ENCODE measurements at places on chromosomes 12 and 14. TPM values are rescaled to one million over a fixed set of nuclear protein-coding genes. Genes with fewer than 3 reads are reported as not detected.

GRCh38 chr14:88170333-88170732 lies 152.7 kb downstream of the KCNK10 start:
- no peak for DNase-seq

DNA sequence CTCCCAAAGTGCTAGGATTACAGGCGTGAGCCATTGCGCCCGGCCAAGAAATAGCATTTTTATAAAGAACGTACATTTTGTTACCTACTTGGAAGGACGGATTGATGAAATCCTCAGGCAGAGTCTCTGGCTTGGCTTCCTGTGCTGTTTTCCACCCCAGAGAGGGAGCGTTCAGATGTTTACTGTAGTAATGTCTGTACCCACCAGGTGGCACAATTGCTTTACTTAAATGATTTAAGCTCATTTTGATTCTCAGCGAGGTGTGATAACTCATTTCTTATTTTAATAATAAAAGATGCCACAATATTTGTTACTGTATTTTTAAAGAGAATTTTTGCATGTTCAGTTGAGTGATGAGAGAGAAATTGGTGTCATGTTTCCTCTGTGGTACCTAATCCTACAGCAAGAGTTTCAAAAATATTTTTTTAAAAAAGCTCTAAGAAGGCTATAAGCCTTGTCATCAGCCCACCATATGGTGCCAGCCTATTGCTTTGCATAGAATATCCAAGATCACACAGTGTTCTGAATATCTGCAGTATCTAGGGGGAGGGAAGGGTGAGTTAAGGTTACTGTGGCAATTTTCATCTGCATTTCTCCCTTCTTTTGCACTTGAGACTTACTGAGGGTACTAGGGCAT lies 82.6 kb upstream of the TRAF3 start:
- DNase-seq: peak; percentile 37

DNA sequence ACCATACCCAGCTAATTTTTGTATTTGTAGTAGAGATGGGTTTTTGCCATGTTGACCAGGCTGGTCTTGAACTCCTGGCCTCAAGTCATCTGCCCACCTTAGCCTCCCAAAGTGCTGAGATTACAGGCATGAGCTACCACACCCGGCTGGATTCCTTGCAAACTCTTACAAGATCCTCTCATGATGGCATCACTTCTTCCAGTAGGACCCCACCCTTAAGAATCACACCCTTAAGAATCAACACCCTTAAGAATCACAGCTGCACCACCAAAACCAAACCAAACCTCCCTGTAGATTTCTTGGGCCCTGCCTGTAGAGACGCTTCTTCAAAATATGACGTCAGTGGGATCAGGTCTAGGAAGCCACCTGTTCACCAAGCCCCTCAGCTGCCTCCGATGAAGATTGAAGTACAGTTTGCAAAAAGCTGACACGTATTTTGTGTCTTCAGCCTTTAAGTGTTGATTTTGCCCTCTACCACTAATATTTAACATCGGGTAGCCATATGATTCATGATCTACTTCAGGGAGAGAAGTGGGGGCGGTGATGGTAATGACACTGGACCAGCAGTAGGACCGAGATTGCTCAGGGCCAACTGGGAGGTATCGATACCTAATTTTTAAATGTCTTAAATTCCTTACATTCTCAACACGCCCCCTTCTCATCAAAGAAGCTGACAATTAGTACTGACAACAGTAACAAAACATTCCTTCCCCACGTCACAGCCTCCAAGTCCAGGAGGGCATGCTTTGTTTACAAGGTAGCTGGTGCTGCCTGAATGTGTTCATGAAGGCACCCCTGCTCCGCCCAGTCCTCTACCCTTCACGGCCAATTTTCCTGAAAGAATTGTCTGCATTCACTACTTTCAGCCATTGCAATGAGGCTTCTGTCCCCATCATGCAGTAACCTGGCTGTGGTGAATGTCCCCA lies 57.2 kb downstream of the ESRRB start:
- no peak for DNase-seq

DNA sequence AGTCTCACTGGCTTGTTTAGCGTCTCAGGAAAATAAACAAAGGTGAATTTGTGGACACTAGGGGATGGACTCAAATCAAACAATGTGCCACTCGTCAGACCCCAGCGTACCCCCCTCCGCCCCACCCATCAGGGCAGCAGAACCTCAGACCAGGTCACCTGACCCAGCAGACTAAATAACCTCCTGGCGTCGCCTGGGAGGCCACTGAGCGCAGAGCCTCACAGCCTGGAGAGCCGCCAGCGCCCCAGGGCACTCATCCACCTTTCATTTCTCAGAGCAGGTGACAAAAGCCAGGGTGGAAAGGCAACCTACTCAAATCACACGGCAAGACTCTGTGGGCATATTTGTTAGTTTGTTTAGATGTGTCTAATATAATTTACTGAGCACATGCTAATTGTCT lies 100.9 kb downstream of the DICER1 start:
- no peak for DNase-seq

CLEC9A gene
- 0.22 TPM for total RNA-seq

FAM181A gene
- 4.9 TPM for total RNA-seq

FOXG1 gene
- total RNA-seq: 0.22 TPM

ERP27 gene
- not detected for total RNA-seq

CARMIL3 gene
- 0.35 TPM for total RNA-seq

RFX4 gene
- not detected for total RNA-seq

DNA sequence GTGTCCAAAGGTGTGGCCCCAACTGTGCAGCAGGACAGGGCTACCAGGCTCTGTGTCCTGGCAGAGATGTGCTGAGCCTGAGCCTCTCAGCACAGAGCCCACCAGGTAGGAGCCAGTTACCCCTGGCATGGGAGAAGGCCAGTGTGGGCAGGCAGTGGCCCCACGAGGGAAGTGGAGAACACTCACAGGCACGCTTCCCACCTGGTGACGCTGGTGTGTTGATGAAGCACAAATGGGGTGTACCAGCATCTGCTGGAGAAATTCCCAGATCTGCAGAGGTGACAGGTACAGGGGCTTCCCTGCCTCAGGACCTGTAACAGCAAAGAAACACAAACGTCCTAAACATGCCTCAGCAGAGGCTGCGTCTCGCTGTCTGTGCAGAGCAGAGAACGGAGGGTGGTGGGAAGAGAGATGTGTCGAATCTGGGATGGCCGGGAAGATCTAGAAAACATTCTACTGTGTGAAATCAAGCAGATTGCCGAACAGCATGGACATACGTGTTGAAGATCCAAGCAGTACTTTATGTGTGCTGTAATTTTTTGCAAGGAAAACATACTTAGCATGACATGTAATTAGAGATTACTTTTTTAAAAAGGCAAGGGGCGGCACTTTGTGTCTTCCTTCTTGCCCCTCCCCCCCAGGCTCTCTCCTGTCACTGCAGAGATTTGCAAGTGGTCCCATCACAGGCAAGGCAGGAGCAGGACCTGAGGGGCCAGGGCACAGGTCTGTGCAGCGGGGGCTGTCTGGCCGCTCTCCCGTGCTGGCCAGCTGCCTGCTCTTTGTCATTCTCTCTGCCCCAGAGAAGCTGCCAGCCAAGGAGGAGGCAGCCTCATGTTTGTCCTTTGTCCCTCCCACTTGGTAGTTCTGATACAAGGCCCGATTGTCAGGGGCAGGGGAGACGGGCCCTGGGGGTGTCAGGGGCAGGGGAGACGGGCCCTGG lies 17.3 kb downstream of the HIP1R start:
- DNase-seq: no peak

SIX4 gene
- 9.0 TPM for total RNA-seq

Data from ovary (tissue), 10 donors.